ENCODE measurements at places on chromosomes 2 and 18.

GRCh38 chr2:32624812-32625211 is 3.0 kb upstream of the TTC27 start:
- DNase-seq: no peak

DNA sequence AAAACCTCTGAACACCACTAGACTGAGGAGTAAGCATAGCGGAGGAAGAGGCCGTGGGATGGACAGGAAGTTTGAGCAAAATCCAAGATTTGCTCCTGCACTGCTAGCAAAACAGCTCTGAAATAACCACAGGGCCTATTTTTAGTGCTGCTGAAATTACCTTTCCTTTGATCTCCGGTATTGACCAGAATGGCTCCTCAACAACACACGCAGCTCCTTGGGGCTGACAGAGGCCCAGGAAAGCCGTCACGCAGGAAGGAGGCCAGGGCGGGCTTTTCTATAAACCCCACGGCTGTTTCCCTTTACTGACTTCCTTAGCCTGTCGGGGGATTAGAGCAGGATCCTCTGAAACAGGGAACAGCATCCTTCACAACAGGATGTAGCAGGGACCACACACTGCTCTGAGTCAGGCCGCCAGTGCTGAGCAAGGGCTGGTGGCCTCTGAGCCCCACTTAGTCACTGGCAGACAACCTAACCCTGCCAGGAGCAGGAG is 80.8 kb upstream of the LCLAT1 start:
- DNase-seq: no peak

- peak; percentile 29 for DNase-seq
Measured at GRCh38 chr2:109128048-109128615, 873 bp upstream of the SH3RF3 start.

DNA sequence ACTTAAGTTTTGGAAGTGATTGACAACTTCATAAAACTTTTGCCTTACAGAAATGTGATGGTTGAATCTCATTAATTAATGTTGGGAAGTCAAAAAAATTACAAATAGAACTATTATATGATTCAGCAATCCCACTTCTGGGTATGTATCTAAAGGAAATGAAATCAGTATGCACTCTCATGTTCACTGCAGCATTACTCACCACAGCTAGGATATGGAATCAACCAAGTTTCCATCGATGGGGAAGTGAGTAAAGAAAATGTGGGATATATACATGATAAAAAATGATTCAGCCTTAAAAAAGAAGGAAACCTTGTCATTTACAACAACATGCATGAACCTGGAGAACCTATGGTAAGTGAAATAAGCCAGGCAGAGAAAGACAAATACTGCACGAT is 112.4 kb upstream of the WDR75 start:
- DNase-seq: no peak

GRCh38 chr18:30763902-30764350 is 278.6 kb downstream of the DSC3 start:
- DNase-seq: no peak

DNA sequence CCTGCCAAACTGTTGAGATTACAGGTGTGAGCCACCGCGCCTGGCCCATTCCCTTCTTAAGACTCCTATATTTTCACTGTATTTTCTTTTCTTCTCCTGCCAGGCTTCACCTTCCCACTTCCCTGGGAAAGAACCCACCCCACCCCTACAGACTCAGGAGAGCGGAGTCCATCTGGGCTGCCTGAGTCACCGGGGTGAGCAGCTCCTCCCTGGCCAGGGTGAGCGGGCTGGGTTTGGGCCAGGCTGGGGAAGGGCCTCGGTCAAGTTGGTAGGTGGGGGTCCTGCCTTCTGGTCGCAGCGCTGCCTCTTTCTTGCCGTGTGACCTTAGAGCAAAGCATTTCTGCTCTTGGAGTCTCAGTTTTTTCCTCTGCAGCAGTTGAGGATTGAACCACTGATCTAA is 2.1 kb upstream of the GAREM2 start:
- no peak for DNase-seq

GRCh38 chr18:69872661-69873060 is 75.0 kb downstream of the CD226 start:
- no peak for DNase-seq

DNA sequence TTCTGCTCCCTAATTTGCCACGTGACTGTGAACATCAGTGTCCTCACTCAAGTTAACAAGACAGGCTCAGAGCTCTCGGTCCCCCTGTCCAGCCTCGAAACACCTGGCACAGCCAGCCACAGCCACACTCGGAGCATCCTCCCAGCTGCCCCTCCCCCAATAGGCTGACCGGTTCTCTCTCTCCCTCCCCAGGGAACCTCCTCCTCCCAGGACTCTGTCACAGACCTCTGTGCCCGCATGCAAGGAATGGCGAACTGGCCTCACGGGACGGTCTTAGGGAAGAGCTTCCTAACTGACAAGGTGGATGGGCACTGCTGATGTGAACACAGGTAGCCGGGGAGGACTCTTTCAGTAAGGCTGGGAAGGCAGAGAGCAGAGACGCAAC is 18.8 kb downstream of the CYP26B1 start:
- DNase-seq: no peak

DNA sequence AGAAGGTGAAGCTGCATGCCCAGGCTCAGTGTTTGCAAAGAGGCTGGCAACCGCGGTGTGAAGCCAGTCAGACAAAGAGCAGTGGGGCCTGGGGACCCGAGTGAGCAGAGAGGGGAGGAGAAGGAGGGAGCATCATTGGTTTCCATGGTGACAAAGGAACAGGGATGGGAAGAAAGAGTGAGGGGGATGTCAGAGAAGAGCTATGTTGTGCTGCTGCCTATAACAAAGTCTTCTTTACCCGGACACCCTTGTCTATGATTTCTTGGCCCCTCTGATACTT is 14.5 kb downstream of the TMEM247 start:
- no peak for DNase-seq

DNA sequence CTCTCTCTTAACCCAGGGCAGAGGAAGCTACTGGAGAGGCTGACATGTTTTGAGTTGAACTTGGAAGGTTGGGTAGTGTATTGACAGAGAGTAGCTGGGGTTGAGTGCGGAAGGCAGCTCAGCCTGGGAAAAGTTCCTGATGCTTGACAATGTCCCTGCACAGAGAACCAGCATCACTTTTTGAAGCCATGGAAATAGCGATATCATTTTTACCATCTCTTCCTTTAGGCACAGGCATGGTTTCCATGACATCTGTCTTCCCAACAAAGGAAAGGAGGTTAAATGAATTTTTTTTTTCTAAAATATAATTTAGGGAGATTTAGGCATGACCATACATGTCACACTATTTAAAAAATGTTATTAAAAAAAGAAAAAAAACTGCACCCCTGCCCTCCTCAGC is 78.3 kb upstream of the KCNE4 start:
- no peak for DNase-seq

GRCh38 chr2:202486351-202486750 is 110.2 kb downstream of the BMPR2 start:
- DNase-seq: no peak

DNA sequence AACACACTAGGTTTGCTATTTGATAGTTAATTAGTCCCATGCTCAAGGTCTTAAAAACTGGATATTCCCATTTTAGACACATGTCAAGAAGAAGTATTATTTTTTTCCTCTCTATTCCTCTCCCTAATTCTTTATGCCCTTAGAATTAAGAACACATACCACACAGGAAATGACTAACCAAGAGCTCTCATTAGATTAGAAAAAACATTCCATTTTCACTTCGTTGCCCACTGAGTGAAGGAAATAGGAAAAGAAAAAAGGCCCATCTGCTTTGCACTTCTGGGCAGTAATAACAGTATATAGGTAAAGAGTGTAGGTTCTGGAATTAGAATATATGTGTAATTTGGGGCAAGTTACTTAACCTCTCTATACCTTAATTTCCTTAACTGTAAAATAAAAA is 26.9 kb downstream of the ACADL start:
- no peak for DNase-seq

- DNase-seq: no peak
Measured at GRCh38 chr2:188850786-188851185, 123.4 kb upstream of the COL3A1 start.

- no peak for DNase-seq
Measured at GRCh38 chr2:75415111-75415626, 145.6 kb downstream of the EVA1A start.

GRCh38 chr2:239259603-239260298 is 141.1 kb downstream of the HDAC4 start:
- DNase-seq: no peak

GRCh38 chr2:26292646-26293045 is 47.9 kb downstream of the HADHB start:
- no peak for DNase-seq

GRCh38 chr18:67995769-67996168 is 479.2 kb upstream of the DSEL start:
- no peak for DNase-seq

GRCh38 chr18:79610461-79611039 is 69.1 kb upstream of the CTDP1 start:
- DNase-seq: no peak

DNA sequence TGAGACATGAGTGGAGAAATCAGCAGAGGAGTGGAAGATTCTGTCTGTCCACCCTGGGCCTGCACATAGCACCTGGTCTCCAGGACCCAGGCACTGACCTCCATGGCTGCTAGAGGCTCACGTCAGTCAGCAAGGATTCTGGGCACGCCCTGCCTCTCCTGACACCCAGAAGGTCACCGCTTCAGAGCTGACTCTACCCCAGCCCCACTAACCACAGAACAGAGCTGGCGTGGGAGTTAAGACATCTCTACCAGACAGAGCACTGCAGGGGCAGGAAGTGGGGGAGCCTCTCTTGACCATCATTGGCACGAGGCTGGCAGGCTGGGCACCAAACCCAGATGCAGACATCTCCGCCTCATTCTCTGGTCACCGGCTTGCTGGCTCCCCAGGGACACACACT is 3.0 kb downstream of the ADCY3 start:
- no peak for DNase-seq

DNA sequence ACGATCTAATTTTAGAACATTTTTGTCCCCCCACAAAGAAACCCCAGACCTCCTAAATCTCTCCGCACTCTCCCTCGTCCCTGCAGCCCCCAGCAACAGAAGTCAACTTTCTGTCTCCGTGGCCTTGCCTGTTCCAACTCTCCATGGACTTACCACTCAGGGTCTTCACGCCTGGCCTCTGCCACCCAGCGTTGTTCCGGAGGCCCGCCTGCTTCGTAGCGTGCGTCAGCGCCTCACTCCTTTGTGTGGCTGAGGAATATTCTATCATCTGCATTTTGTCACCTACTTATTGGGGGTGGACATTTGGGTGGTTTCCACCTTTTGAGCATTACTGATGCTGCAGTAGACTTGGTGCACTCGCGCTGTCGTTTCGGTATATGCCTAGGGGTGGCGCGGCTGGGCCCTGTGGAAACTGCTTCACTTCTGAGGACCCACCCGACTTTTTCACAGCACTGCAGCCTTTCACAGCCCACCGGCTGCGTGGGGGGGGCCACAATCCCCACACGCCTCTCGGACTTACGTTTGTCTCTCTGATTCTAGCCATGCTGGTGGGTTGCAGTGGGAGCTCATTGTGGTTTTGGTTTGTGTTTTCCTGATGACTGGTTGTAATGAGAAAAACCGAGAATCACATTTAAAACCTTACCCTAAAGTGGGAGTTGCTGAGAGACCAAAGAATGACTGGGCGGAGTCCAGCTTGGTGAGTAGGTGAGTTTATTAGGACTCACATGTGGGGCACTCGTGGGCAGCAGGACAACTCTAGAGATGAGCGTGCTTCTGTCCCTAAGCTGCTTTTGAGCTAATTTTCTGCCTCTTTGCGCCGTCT is 1.4 kb upstream of the HSBP1L1 start:
- DNase-seq: no peak

DNA sequence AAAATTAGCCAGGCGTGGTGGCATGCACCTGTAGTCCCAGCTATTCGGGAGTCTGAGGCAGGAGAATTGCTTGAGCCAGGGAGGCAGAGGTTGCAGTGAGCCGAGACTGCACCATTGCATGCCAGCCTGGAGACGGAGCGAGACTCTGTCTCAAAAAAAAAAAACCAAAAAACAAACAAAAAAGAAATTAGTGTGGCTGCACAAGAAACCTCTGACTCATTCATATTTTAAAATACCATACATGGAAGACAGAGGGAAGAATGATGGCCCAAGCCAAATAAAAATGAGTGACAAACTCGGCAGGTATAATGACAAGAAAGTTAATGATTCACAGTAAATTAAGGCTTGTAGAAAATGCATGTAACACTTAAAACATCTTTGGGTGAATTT is 875.8 kb downstream of the EPHA4 start:
- DNase-seq: no peak

DNA sequence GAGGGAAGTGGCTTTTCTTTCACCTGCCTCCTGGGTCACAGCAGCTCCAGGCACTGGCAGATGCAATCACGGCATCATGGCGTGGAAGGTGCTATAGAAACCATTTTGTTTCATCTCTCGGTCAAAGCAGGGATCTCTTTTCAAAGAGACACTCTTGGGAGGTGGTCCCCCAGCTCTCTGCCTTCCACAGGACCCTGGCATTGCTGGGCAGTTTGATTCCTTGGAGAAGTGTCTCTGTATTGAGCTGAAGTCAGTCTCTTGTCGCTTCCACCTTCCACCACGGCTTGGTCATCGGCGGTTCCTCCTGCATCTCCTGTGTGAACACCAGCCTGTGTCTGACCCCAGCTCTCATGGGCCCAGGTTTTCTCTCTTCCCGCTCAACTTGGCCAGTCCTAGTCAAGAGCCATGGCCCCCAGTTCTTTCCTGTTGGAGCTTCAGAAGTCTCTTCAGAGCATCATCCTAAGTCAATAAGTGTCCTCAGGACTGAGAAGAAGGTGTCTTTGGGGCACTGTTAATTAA is 42.3 kb upstream of the HDAC4 start:
- DNase-seq: no peak

DNA sequence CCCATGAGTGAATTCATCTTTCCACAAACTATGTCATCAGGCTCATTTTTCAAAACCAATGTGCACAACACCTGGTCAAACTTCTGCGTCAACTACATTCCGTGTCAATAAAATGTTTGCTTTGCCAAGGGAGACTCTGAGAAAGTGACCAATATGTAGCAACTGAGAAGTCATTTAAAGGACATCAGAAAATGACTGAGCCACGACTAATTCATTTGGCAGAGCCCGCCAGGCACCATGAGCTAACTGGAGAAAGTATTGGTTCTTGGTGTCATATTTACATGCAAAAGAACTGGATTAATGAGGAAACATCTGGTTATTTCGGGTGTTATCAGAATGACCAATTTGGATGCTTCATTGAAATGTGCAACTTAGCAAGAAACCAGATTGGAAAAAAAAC is 7.2 kb downstream of the RND3 start:
- DNase-seq: no peak

GRCh38 chr18:43719267-43719795 is 442.0 kb upstream of the SYT4 start:
- no peak for DNase-seq

GRCh38 chr2:160384791-160385190 is 108.8 kb downstream of the RBMS1 start:
- DNase-seq: no peak

GRCh38 chr2:12334412-12334966 is 382.2 kb upstream of the TRIB2 start:
- DNase-seq: no peak

All from activated T-helper 1 cell treated with anti-CD3 and anti-CD28 coated beads, Interleukin-2, amount 50 U/mL, for 16 hours (primary cell).